ENCODE measurements at places on chromosomes 3 and 15.

- DNase-seq: no peak
Observed at GRCh38 chr15:63061975-63062374, 19.4 kb downstream of the TPM1 start.

DNA sequence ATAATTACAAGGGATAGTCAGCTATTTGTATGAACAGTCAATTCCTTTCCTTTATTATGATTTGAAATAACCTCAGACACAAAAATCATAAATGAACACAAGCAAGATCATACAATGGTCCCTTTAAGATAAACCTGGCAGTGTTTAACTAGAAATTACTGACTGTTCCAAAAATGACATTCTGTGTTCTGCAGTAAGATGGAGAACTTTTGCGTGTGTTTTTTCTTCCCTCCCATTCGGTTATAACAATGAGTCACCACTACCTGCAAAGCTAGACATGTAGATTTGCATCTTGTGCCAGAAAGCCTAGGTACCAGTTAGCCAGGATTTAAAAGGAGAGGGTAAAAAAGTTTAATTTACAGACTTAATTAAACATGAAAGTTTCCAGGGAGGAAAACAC is 248.2 kb upstream of the ADAMTS9 start:
- DNase-seq: no peak

DNA sequence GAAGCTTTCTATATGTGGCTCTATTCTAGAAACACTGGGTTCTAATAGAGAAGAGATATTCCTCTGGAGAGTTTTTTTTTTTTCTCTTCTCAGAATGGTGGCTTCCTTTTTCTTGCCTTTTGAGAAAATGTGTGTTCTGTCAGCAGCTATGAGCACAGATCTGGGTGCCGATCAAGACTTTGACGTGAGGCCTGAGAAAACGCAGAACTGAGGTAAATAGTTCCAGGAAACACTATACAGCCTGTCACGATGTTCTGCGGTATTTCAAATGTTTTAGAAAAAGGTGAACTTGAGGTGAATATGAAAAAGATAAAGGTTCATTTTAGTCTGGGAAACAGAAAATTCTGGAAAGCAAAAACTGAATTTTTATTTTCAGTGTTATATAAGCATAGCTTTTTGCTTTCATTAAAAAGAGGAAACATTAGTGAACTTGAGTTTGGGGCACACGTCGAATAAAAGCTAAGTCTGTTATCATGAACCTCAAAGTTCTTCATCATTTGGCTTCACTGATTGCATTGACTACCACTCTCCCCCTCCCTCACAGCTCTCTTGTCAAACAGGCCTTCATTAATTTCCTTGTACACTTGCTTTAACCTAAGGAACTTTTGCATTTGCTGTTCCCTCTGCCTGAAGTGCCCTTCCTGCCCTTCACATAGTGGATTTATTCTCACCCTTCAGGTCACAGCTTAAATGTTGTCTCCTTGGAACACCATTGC is 265.1 kb downstream of the NFKBIZ start:
- no peak for DNase-seq

- DNase-seq: no peak
Observed at GRCh38 chr15:29750754-29751153, 71.5 kb downstream of the TJP1 start.

GRCh38 chr3:76866729-76867408 is 173.0 kb upstream of the ROBO2 start:
- no peak for DNase-seq

DNA sequence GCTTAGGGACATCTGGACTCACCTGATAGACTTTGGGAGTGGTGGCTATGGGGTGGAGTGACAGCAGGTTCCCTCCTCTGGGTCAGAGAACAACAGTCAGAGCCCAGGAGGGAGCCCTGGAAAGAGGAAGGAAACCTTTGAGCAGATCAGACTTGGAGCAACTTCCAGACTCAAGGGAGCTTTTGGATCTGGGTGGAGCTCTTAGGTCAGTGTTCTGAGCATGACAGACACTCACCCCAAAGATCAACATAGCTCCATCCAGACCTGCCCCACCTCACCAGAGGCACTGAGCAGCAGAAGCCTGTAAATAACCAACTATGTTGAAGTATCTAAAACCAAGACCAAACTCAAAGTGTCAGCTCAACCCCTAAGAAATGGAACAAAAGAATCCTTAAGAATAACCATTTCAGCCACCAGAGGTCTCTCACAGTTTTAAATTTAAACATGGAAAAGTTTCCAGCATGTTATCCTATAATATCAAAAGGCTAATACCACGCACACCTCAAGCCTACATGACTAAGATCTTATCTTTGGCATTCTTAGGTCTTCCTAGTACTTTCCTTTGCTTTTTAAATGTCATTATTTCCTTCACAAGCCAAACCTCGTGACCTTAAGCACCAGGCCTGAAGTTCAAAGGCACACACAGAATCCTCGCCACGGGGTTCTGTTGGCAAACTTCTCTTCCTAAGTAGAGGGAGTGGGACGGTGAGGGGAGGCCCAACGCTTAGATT is 56.4 kb downstream of the UMPS start:
- DNase-seq: no peak

- DNase-seq: no peak
Observed at GRCh38 chr15:63905558-63906265, 72.0 kb upstream of the HERC1 start.

DNA sequence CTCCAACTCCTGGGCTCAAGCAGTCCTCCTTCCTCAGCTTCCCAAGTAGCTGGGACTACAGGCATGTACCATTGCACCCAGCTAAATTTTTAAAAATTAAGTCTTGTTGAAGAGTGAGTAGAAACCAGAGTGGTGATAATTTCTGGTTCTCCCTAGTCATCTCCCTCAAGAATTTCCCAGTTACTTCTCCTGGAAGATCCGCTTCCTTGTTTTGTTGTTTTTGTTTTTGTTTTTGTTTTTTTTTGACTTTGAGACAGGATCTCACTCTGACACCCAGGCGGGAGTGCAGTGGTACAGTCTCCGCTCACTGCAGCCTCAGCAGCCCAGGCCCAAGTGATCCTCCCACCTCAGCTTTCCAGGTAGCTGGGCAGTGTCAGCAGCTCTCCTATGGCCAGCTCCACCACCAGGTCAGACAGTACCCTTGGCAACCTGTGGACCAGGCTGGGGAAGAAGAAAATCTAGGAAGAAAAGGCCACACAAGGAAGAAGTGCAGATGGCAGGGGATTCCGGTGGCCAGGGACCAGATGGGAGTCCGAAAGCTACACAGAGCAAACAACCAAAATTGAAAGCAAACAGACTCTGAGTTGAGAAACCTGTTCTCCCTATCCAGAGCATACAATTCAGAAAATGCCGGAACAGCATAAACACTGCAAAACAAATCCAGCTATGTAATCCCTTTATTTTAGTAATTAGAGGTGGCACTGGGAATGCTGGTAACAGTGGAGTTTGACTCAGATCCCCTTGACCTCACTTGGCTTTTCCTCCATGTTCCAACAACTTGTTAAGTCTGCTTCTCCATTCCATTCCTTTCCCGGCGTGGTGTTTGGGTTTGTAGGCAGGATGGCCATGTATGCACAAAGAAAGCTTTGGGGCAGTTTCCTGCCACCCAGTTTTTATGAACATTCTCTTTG is 266.6 kb upstream of the CTDSPL start:
- DNase-seq: no peak

DNA sequence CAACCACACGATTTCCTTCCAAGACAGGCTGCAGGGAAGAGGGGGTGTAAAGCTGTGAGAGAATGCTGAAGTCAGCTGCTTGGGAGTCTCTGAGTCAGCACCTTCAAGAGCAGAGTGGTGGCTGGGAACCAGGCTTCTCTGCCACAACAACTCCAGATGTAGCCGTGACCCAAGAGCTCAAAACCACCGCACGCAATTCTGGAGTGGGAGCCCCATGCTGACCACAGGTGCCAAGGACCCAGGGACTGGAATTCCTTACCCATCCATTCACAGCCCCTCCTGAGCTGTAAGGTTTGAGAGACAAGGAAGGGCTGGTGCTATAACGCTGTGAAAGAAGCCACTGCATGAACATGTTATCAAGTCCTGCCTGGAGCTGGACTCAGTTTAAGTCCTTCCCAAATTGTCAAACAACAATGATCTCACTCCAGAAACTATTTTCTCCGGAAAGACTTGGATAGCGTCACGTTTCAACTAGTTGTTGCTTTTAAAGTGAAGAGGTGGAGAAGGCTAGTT is 61.4 kb downstream of the UMPS start:
- no peak for DNase-seq

GRCh38 chr15:73873889-73874511 is 636 bp downstream of the TBC1D21 start:
- no peak for DNase-seq

GRCh38 chr3:139317660-139318430 is 26.0 kb upstream of the MRPS22 start:
- DNase-seq: no peak

Measured in stimulated activated CD4-positive, alpha-beta T cell treated with anti-CD3 and anti-CD28 coated beads, Interleukin-1b, Interleukin-23, amount 100 ng/mL, for 1 hour (primary cell).